ENCODE measurements at places on chromosomes 3 and 15.

GRCh38 chr3:16311960-16312451, 47.0 kb downstream of the OXNAD1 start:
- DNase-seq: no peak

DNA sequence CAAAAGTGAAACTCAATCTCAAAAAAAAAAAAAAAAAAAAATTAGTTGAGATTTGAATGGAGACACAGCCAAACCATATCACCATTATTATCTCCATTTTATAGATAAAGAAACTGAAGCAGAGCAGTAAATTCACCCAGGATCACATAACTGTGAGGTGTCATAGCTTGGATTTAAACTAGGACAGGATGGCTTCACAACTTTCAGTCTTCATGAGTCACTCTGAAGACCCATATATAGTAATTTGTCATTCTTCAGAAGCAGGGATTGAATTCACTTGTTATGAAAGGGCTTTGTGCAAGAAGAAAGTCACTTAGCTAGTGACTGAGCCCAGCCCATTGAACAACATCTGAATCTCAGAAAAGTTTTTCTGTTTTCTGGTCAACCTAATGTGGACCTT, 60.5 kb upstream of the LRIG1 start:
- DNase-seq: no peak

- DNase-seq: no peak
Observed at GRCh38 chr3:54791501-54792156, 136.2 kb downstream of the LRTM1 start.

GRCh38 chr3:88248658-88249057, 98.9 kb downstream of the C3orf38 start:
- DNase-seq: no peak

DNA sequence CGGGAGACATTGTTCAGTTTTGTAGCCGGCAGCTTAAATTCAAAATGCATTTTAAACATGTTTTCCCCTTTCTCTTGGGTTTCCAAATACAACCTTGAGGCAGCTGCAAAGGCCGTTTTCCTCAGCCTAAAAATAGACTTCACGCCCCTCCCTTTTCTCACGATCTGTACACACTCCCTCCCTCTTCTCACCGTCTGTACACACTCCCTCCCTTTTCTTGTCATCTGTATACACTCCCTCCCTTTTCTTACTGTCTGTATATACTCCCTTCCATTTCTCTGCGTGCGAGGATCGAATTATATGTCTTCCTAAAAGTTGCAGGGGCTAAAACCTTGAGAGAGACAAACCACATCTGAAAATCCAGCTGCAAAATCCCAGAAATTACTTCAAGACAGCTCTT, 8.9 kb downstream of the MUC4 start:
- DNase-seq: no peak

DNA sequence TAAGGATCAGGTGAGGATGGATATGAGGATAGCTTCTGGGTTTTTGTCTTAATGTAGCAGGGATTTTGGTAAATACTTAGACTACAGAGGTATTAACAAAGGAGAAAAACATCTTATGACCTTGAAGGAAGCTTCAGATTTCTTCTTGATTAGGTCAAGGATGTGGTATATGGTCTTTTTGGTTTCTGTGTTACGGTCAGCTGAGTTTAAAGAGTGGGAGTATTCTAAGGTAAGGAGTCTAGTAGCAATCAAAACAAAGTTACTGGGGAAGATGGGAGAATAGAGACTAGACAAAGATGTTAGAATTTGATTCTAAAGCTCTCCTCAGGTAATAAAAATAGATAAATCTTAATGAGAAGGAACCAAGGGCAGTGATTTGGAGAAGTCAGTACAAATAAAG, 6.2 kb downstream of the HMG20A start:
- DNase-seq: no peak

- no peak for DNase-seq
Observed at GRCh38 chr3:67067251-67067650, 69.1 kb downstream of the KBTBD8 start.

DNA sequence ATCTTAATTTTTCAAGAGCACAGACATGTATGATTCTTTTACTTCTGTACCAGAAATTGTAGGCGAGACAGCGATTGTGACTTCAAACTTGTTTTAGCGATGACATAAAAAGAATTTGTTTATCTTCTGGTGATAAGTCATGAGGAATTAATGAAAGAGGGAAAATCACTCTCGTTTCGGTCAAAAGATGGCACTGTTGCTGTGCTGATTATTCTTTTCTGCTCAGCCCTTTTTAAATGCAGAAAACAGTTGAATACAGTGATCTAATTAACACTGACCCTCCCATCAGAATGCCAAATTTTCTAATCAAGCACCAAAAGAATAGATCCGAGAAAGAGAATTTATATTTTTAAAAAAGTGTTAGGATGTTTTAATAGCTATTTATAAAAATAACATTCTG, 52.6 kb downstream of the NSUN3 start:
- peak; percentile 13 for DNase-seq

DNA sequence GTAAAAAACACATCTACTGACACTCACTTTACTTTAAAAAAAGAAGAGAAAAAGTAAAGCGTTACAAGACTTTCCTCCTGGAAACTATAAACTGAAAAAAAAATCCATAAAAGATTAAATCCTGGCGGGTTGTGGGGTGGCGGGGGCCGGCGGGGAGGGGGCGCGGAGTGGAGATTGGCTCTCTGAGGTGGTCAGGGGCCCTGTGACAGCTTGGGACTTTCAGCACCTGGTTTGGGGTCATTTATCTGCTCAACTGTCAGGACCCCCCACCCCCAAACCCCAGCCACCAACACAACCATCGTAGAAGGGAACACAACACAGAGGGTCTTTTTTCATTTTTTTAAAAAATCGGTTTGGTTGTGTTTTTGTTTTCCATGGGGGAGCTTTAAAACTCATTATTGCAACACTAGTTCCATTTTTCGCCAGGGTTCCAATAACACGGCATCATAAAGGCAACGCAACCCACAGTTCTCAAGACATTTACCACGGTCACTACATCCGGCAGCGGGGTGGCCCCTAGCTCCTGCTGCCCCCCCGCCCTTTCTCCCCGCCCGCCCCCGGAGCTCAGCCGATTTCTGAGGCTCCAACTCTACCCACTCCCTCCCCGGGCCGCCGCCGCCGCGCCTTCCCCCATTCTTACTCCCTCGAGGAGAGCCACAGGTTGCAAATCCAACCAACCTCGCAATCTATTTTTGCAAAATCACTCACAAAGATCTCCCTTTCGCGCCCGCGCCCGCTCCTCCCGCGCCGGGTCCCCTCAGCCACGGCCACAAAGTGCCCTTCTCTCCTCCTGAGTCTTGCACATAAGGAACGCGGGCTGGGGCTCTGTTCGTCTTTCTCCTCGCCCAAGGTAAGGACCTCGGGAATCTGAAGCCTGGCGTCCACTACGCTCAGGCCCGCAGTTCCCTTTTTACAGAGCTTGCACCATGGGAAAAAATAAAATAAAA, 1.8 kb downstream of the BCL6 start:
- DNase-seq: no peak
